ENCODE measurements at places on chromosomes 2 and 18.

DNA sequence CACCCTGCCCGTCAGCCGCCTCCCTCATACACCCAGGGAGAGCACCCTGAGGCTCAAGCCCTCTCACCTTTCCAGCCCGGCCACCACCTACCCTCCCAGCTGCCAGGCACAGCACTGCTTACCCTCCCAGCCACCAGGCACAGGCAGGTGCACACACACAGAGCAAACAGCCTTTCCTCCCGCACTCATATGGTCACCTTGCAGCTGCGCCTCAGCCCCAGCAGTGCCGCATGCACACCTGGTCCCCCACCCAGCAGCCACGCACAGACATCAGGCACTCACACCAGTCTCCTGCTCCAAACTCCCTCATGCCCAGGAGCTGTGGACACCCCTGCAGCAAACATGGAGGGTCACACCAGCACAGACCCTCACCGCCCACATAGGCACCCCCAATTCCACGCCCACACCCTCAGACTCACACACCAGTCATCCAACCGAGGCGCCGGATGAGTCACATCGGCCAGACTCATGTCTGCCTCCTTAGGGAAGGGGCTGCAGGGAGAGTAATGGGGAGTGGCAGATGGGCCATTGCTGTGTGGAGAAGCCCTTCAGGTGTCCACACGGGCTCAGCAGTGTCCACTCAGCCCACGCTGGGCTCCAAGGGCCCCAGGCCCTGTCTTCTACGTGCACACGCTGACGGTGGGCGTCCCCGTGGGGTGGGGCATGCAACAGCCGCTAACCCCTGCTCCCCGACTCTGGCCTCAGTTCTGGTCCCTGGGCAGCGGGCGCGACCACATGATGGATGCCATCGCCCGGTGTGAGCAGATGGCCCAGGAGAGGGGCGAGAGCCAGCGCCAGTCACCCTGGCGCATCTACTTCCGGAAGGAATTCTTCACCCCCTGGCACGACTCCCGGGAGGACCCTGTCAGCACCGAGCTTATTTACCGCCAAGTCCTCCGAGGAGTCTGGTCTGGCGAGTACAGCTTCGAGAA is 22.3 kb upstream of the GPR17 start:
- peak; percentile 51 for DNase-seq

GRCh38 chr18:47404845-47405244 is 153.4 kb upstream of the SKOR2 start:
- no peak for DNase-seq

DNA sequence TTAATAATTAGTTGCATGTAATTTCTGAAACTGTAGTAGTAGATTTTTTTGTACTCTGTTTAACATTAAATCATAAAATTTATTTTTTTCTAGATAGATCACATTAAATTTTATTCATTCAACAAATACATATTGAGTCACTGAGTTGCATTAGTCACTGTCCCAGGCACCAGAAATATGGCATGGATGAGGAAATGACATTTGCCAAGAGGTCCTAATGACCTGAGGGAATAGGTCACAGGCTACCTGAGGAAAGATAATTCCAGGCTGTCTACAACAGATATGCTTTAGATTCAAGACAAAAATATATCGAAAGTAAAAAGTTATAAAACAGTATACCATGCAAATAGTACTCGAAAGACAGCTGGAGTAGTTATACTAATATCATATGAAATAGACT is 852.4 kb upstream of the ACVR2A start:
- no peak for DNase-seq

DNA sequence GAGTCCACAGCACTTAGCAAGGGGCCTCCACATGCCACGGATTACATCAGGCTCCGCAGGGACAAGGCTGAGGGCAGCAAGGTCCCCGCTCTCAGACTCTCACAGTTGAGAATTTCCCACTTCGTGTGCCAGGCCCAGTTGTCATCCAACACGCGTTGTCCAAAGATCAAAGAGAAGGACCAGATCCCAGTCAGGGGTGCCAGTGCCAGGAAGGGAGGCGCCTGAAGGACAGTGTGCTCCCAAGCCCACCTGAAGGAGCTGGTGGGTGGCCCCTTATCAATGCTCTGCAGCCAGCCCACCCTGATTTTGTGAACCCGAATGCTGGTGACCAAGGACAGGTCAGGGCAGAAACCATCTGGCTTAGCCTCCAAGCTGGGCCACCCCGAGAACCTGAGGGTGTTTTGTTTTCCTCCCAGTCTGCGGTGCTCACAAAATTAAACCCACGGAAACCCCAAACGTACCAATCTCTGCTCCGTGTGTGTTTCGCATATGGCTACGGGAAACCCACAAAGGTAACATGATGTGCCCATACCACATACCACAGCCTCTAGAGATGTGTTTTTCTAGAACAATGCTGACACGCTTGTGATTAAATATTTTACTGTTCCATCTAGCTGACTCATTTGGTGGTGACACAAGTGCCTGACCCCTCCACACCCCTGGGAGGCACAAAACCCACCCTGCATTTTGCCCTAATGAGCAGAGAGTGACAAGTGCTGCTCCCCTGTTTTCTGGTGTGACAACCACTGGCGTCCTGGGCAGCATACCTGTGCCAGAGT is 24.5 kb downstream of the CRACDL start:
- no peak for DNase-seq

DNA sequence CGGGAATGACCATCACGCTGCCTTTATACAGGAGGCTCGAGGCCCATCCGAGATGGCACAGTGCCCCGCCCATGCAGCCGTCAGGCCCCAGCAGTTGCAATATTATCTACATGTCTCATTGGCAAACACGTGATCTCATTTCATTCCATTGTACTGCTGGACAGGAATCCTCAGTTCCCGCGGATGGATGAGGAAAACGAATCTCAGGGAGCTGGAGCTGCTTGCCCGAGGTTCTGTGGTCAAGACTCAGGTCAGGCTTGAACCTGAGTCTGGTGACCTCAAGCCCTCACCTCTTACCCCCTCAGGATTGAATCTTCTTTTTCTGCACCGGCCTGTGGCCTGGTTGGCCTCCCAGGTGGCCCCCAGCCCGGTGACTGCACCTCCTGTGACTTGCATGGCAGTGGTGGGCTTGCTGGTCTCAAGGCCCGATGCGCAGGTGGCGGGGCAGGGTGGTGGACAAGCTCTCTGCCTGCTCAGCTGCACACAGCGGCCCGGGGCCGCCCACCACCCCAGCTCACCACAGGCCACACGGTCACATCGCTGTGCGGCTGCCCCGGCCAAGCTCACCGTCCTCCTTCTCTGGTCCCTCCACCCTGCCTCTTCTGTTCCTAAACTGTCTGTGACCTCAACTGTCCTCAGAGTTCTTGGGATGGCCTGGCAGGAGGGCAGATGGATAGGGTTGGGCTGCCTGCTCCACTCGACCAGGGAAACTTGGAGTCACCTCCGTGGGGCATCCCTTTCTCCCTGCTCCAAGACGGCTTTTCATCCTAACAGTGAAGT is 52.0 kb upstream of the HS6ST1 start:
- peak; percentile 40 for DNase-seq

GRCh38 chr2:134943540-134943939 is 24.9 kb downstream of the CCNT2 start:
- DNase-seq: no peak

- DNase-seq: no peak
Observed at GRCh38 chr18:77155031-77155430, 22.4 kb upstream of the MBP start.

DNA sequence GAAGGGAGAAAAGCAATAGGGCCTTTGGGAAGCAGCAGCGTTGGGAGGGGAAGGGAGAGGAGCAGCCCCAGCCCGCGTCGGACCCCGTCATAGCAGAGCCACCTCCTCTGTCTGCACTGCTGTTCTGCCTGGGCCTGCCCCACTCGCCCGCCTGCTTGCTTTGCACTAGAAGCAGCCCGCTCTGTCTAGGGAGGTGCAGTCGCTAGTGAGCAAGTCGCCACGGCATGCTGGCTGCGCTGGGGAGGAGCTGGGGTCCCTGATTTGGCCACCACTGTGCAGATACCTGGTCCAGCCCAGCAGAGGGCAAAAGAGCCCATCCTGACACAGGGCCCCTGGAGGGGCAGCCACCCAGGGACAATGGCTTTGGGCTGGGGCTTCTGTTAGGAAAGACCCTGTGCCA is 8.0 kb upstream of the TMEM214 start:
- DNase-seq: no peak

- DNase-seq: no peak
Observed at GRCh38 chr18:11700876-11701275, 11.8 kb downstream of the GNAL start.

GRCh38 chr2:72145289-72145657 is 2.4 kb downstream of the CYP26B1 start:
- DNase-seq: no peak

DNA sequence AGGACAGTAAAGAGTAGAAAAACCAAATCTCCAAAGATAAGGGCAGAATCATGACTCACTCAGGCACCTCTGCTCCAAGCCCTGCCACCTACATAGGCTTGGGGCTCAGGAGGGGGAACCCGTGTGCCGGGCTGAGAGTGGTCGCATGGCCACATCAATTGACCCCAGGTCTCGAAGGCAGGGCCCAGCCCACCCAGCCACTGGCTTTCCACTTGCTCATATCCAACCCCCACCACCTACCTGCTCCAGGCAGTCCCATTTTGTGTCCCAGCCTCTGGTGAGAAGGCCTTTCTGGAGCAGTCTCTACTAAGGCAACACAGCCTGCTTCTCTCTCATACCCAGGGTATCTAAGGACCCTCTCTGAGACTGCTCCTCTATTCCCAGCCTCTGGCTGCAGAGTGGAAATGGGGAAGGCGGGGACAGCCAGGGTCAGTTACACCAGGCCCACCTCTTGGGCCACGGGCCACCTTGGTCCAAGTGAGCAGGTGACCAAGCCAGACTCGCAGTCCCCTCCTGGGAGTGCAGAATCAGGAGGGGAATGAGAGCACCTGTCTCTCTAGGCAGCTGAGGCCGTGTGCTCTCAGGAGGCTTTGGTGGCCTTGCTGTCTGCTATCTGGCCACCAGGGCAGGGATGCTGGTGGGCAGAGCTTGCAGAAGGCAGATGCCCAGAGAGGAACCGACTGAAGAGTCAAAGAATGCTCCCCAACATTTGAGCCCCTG is 20.8 kb downstream of the TFCP2L1 start:
- no peak for DNase-seq

DNA sequence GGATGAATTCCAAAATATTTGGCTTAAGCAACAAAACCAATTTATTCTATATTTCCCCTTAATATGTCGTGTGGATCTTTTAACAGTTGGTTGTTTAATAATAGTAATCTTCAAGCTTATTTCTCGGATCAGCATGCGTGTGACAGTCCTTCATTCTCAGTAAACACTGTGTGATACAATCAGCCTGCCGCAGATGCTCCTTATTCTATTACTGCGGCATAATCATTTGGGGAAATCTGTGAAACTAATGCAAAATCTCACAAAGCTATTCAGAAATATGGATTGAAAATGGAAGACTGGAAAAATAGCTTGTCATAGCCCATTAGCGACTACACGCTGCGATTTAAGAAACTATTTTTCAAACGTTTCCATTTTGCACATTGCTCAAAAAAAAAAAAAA is 36.9 kb downstream of the LINC00305 start:
- DNase-seq: no peak

DNA sequence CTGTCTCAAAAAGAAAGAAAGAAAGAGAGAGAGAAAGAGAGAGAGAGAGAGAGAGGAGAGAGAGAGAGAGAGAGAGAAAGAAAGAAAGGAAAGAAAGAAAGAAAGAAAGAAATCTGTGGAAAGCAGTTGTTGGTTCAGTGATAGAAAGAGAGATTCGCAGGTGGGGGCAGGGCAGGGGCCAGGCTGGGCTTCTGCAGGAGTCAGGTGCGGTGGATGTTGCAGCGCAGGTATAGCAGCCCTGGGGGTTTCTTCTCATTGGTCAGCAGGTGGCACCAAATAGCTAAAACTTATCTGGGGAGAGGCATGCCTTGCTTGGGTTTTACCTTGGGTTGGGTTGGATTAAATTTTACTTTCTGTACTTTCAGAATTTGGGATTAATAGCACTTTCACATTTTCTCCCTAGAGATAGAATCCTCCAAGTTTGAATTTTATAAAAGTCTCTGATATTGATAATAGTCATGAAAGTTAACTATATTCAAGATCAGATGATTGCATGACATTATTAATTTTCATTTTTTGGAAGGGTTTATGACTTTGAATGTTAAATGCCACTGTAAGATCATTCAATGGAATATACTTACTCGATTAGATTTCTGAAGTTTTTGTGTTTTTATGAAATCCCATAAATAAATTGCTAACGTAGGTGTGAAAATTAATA is 66.6 kb downstream of the SPTBN1 start:
- no peak for DNase-seq

GRCh38 chr2:23824777-23825212 is 102.1 kb downstream of the ATAD2B start:
- peak; percentile 26 for DNase-seq

DNA sequence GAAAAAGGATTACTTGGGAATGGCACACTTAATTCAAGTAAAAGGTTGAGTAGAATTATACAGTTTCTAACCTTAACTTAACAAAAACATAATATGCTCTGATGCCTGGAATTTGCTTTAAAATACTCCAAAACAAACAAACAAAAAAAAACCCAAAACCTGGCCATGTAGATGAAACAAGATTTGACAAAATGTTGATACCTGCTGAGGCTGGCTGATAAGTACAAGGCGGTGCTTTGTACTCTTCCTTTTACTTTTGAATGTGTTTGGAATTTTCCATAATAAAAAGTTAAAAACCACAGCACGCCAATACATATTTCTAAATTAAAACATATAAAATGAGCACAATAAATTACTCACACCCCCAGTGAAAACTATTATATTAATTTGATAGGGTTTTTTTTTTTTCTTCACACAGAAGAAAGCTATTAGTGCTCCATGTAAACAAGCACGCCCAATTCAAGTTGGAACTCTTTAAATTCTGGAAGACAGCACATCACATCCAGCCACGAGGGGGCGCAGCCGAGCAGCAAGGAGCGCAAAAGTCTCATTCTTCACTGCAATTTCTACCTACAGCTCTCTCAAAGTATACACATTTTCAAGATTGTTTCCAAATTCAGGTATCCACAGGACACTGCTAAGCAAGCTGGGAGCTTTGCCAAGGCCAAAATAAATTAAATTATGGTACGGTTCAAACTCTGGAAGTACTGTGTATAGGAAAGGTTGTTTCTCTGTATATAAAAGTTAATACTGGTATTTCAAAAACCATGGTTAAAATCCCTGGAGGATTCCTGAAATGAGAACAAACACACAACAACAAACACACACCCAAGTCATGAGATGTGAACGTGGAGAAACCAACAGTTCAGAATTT is 7.5 kb downstream of the SERTAD2 start:
- DNase-seq: no peak
